ENCODE measurements at places on chromosomes 12 and 14. TPM values are rescaled to one million over a fixed set of nuclear protein-coding genes. Genes with fewer than 3 reads are reported as not detected.

The SYNE2 gene
- 91.6 TPM for total RNA-seq

The SUOX gene
- 13.4 TPM for total RNA-seq

The TSPAN19 gene
- 0.92 TPM for total RNA-seq

The SYT1 gene
- total RNA-seq, result 235 TPM

The DIO2 gene
- 10.8 TPM for total RNA-seq

The KDM2B gene
- 51.7 TPM for total RNA-seq

The CISTR gene
- not detected for total RNA-seq

The TESPA1 gene
- not detected for total RNA-seq

The KCNJ8 gene
- total RNA-seq, result 7.2 TPM

The PACS2 gene
- total RNA-seq, result 98.5 TPM

The C12orf54 gene
- total RNA-seq, result not detected

The GALNT8 gene
- 48.0 TPM for total RNA-seq

The TAS2R42 gene
- total RNA-seq, result not detected

The RTN1 gene
- total RNA-seq, result 936 TPM

The HNRNPA1 gene
- total RNA-seq, result 651 TPM

The ABCD2 gene
- 21.0 TPM for total RNA-seq

The FLVCR2 gene
- 6.7 TPM for total RNA-seq

The PTCSC3 gene
- 0.69 TPM for total RNA-seq

The KLRG1 gene
- 9.0 TPM for total RNA-seq

The KRT73 gene
- total RNA-seq, result not detected

The C1QL4 gene
- 3.5 TPM for total RNA-seq

The DHRS2 gene
- 0.92 TPM for total RNA-seq

The EIF2S3B gene
- 0.92 TPM for total RNA-seq

The PGF gene
- 2.8 TPM for total RNA-seq

The KRT75 gene
- not detected for total RNA-seq

The ACSS3 gene
- total RNA-seq, result 9.2 TPM

The GARIN6 gene
- not detected for total RNA-seq

The CLEC7A gene
- total RNA-seq, result 2.1 TPM

The TMED10 gene
- 155 TPM for total RNA-seq

The SERPINA5 gene
- 0.69 TPM for total RNA-seq

The ZNF268 gene
- 27.0 TPM for total RNA-seq

The C14orf119 gene
- total RNA-seq, result 22.1 TPM

The TRIM9 gene
- 61.4 TPM for total RNA-seq

The P2RX7 gene
- total RNA-seq, result 5.1 TPM

The TAS2R9 gene
- total RNA-seq, result 0.92 TPM
